Kidney glomerular epithelial cell (primary cell): ENCODE measurements at places on chromosomes 3 and 15.
A peak's percentile ranks its signal among the peaks of the same experiment; 100 is the strongest.

DNA sequence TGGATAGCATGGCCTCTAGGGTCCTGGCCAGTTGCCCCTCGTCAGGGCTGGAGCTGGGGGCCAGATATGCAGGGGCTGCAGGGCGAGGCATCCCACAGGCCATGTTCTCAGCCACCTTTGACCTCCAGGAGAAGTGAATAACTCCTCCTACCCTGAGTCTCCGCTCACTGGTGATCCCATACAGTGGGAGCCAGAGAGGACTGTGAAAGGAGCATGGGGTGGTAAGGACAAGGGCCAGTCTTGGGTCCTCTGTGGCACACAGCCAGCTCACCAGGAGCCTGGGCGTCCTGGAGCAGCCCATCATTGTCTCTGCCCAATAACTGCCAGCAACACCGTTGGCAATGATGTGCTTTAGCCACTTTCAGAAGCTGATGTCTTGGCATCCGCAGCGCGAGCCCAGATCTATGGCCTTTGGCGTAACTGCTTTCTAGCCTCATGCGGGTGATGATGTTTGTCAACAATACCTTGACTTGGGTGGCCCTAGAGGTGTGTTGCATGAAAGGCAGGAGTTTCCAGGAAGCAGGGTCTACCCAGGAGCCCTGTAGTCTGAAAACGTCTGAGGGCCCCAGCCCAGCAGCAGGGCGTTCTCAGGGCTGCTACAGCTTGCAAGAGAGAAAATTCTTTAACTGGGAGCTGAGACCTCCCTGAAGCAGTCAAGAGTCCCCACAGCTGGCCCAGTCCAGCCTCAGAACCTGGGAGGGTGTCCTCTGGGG is 61.1 kb upstream of the IQSEC1 start:
- DNase-seq = no peak

- no peak for DNase-seq
Measured at GRCh38 chr3:158713094-158713499, 19.2 kb downstream of the RARRES1 start.

- no peak for DNase-seq
Measured at GRCh38 chr15:34436956-34437442, 609 bp downstream of the GOLGA8A start.

DNA sequence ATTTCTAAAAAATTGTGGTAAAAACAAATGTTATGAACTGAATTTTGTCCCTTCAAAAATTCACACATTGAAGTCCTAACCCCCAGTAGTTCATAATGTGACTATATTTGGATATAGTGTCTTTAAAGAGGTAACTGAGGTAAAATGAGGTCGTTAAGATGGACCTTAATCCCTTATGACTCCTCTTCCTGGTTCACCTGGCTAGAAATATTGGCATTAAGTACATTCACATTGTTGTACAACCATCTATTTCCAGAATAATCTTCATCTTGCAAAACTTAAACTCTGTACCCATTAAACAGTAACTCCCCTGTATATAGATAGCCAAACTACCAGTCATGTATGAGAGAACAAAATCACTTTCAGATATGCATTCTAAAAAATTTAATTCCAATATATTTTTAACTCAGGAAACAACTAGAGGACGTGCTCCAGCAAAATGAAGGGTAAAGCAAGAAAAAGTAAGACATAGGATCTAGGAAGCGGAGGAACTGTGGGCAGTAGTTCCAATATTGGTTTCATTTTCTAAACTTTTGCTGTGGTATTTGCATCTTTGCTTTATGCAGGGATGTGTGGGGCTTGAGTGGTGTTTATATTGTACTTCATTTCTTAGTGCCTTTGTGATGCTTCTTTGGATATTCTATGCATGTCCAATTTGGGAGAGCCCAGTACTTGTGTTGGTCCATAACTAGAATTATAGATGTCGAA is 36.7 kb upstream of the IL20RB start:
- no peak for DNase-seq

DNA sequence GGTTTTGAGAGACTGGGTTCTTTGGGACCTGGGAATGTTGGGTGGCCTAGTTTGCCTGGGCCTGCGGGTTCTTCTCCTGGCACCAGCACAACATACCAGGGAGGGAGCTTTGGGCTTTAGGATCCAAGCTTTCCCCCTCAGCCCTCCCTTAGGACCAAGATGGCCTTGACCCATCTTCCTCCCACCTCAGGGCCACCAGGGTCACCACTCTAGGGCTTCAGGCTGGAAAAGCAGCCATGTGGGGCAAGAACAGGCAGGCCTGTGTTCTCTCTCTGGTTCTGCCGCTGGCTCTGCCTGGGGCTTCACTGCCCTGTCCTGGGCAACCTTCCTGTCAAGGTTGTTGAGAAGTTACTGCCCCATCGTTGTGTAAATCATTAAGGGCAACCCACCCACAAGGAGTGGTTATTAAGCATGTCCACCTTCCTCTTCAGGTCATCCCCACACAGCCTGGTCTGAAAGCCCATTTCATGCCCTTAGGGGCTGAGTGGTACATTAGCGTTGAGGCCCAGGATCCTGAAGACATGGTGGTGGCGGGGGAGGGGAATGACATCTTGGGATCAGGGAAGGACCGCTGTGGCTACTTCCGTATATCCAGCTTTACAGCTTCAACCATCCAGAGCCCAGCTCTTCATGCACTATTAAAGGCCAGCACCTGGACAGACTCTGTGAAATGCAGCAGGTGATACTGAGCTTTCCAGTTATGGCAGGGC is 652 bp downstream of the DUOX1 start:
- DNase-seq = no peak

DNA sequence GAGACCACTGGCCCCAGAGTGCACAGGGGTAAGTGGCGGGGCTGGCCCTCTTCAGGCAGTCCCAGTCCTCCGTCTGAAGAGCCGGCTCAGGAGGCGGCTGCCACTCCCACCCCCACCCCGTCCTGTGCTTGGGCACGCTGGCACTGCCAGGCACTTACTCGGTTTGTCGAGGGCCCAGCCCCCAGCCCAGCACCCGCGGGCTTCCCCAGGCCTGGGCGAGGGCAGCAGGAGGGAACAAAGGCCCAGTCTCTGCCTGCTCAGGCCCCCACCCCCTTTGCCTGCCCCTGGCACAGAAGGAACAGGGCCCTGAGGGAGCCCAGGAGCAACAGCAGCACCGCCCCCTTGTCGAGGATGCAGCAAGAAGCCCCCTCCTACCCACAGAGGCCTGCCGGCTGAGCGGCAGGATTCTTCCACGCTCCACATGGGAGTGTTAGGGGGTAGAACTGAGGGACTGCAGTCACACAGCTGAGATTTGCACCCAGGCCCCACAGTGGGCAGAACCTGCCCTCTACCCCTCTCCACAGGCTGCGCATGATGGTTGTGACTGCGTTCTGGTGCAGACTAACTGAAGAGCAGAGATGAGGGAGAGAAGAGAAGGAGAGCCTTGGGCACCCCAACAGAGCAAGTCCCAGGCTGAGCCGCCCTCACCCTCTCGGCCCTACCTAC is 8.9 kb downstream of the DUSP7 start:
- peak; percentile 64 for DNase-seq

DNA sequence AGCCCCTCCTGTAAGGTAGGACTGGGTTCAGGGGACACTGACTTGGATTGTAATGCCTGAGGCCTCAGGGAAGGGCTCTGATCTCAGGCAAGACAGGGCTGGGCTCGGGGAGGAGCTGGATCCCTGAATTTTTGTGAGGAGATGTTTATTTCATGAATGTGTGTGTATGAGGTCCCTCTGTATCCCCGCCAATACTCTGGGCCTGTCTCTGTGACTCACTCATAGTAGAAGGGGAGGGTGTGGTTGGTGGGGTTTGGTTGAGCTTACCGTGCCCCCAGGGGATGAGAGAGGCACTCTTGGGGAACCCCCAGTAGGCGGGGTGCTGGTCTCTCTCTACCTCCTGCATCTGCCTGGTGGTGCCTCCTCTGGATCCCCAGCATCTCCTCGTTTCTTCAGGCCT is 28.1 kb downstream of the RPSA start:
- no peak for DNase-seq

DNA sequence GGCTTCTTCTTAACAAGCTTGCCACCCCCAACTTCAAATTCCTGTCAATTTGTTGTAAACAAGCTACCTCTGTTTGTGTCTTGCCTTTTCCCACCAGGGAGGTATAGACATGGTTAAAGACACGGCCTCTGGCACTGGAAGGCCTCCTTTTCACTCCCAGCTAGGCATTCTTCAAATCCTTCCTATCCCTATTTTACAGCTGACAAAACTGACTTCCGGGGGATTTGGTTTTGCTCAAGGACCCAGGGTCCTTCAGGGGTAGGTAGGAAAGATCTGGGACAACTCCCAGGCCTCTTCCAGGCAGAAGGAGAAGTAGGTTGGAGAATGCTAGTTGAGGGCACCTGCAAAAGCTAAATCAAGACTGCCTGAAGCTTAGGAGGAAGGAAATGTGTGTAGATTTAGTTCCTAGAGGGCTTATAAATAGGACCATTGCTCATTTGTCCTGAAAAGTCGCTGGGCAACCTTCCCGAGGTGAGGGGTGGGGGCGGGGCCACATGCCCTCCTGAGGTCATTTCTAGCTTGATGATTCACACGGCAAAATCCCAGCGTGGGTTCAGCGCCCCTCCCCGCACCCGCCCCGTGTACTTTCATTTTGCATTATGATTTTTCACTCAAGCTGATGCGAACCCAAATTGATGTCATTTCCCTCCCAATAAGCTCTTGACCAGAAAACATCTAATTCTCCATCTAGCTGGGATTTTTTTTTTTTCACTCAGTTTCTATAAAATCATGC is 365.5 kb downstream of the SHQ1 start:
- peak; percentile 74 for DNase-seq

GRCh38 chr3:14206548-14207177 is 28.0 kb downstream of the LSM3 start:
- DNase-seq = no peak

DNA sequence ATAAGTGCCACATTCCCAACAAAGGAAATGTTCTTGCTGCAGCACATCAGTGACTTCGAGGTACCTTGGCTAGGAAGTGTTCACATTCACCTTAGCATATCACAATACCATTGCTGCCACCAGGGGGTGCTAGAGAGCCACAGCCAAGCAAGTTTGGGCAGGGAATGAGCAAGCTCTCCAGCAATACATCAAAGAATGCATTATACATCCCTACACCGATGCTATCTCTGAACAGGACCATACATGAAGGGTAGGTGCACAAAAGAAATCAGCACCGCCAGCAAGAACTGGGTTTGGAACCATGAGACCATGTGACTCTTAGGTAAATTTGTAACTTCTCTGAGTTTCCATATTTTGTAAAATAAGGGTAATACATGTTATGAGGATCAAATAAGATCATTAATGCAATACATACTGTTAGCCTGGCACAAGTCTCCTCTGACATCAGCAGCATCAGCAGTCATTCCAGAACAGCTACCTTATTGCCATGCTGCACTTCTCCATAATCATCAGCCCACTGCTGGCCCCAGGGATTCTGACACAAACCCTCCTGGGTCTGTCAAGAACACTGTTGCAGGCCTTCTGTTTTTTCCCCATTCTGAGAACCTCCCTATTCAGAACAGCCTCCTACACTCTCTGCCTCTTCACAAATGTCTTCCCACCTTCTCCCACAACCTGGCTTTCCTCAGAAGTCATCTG is 37.5 kb downstream of the RYK start:
- DNase-seq = peak; percentile 80

DNA sequence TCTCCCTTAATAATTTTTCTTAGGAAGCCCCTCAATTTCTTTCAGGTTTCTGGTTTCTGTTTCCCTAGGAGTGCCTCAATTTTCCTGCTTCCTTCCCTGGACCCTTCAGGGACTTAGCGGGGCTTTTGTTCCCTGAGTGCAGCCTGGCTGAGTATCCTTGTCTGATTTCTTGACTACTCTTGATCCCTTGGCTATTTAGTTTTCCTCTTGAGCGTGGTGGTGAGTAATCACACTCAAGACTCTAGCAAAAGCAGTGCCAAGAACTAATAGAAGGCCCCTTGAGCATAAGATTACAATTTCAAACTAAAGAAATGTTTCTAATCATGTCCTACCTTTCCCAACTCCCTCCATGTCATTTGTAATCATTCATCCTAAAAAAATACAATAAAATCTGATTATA is 94.3 kb upstream of the C3orf80 start:
- peak; percentile 23 for DNase-seq

GRCh38 chr3:135197246-135197645 is 402.2 kb downstream of the EPHB1 start:
- no peak for DNase-seq

- no peak for DNase-seq
Measured at GRCh38 chr3:171680726-171681411, 129.4 kb downstream of the PLD1 start.

GRCh38 chr15:70251246-70251990 is 153.7 kb upstream of the TLE3 start:
- DNase-seq = no peak

DNA sequence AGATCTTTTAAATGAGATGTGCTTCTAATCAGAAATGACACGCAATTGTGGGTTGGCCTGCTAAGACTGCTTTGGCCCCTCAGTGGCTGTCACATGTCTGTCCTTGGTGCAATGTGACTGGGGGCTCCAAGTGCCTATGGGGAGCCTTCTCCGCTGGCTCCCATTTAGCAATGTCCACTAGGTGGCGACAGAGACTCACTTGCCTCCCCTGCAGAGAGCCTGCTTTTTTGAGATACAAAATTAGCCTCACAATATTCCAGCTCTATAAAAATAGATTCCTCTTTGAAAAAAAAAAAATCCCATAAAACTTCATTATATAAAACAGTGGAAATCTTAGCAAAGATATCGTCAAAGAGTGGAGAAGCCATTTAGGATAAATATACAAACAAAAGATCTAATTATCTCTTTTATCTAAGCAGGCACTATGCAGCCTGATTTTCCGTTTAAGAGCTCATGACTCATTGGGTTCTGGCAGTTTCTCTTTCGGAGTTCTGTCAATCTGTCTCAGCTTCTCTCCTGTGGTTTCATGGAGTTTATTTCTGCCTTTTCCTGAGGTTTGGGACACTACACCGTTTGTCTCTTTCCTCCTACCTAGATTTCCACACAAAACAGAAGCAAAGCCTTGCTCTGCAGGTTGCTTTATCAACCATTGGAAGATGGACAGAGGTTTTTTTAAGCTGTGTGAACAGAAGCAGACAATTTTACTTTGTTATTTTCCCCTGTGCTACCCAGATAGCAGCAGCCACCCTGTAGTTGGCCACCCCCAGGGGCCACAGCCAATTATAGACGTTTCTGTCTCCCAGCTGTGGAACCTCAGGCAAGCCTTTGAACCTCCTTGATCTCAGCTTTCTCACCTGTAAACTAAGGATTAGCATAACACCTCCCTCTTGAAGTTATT is 68.4 kb upstream of the TNFAIP8L3 start:
- peak; percentile 89 for DNase-seq

- DNase-seq = no peak
Measured at GRCh38 chr3:171365489-171365888, 94.7 kb downstream of the TNIK start.

DNA sequence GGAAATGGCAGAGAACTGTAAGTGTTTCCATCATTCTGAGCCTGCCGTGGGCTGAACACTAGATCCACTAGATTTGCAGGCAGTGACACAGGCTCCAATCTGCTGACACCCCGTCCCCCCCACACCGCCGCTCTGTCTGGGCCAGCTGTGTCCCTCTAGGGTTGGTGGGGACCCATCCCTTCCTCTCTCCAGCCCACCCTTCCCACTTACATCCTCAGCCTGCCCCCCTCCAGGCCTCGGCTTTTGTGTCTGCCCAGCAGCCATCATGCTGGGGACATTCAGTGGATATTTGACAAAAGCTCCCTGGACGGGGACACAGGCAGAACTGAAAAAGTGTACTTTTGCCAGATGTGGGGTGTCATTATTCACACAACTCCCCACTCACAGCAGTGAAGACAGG is 10.7 kb upstream of the LRRK1 start:
- DNase-seq = no peak

GRCh38 chr3:114627770-114628169 is 333.9 kb downstream of the TIGIT start:
- no peak for DNase-seq

- DNase-seq = peak; percentile 48
Measured at GRCh38 chr15:97026781-97027180, 696.3 kb downstream of the NR2F2 start.

- no peak for DNase-seq
Measured at GRCh38 chr3:58266577-58266976, 29.0 kb downstream of the ABHD6 start.
